ENCODE measurements at places on chromosomes 2 and 18.

DNA sequence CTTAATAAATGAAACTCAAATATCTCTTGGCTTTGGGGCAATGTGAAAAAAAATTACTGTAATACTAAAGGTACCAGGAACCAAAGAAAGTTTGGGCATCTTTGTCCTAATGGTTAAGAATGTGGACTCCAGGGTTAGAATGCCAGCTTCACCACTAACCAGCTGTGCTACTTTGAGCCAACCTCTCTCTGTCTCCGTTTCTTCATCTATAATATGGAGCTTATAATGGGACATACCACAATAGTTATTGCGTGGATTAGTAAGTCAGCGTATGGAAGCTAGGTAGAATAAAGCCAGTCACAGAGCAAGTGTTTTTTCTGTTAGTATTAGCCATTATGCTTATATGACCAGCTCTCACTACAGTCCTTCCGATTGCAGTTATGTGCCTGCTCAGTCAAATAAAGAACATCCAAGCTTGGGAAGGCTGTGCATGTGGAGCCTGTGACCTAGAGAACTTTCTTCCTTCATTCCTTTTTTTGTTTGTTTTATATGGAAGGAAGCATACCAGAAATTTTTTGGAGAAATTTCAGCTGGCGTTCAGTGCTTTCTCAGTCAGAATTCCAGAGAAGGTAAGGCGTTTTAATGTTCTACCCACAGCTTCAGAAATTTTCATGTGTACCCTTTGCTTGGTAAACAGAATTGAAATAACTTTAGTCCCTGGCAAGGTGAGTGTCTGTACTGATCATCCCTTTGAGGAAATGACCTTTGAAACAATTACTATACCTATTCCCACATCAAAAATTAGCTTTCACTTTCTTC is 114.0 kb upstream of the RND3 start:
- DNase-seq, result no peak

DNA sequence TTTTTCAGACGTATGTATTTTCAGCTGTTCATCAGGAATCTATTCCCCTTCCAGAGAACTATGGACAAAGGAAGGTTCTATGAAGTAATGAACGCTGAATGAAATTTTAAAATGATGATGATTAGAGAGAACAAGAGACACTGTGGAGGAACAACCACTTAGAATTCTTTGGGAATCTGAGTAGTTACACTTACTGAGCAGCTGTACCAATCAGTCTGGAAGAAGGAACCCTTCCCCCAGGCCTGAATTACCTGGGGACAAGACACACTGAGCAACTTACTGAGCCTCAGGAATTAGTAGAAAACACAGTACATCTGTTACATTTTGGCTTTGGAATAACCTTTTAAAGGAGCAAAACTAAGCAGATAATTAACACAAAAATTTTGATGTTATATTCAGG is 1.9 kb downstream of the MSTN start:
- DNase-seq, result no peak

GRCh38 chr18:61602836-61603235 is 269.6 kb downstream of the CDH20 start:
- no peak for DNase-seq

- DNase-seq, result no peak
Measured at GRCh38 chr2:136136931-136137330, 19.0 kb upstream of the CXCR4 start.

- DNase-seq, result no peak
Measured at GRCh38 chr2:109123586-109124201, 5.3 kb upstream of the SH3RF3 start.

DNA sequence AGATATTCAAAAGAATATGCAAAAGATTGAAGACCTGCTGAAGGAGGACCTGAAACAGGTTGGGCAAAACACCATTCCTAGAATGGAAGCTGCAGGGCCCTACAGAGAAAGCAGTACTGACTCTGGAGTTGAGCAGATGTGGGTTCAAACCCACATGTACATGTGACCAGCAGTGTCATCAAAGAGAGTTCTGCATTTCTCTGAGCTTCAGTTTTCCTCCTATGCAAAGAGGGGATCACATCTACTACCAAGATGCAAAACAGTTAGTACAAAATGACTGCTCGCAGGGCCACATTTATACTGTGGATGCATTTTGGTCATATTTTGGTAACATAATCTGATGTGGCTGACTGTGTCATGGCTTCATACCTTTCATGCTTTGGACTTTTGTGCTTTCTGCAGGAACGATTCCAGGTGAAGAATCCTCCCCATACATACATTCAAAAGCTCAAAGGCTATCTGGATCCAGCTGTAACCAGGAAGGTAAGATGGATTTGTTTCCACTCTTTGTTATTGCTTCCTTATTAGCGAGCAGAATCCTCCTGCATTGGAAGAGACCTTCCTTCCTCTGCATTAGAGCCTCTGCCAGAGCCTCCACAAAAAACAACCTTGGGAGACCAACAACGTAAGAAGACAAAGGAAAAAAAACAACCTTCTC is 174.8 kb downstream of the PRPF40A start:
- DNase-seq, result no peak

GRCh38 chr2:133431289-133431688 is 137.0 kb downstream of the NCKAP5 start:
- no peak for DNase-seq

- DNase-seq, result no peak
Measured at GRCh38 chr2:235868645-235869044, 299.5 kb downstream of the GBX2 start.

DNA sequence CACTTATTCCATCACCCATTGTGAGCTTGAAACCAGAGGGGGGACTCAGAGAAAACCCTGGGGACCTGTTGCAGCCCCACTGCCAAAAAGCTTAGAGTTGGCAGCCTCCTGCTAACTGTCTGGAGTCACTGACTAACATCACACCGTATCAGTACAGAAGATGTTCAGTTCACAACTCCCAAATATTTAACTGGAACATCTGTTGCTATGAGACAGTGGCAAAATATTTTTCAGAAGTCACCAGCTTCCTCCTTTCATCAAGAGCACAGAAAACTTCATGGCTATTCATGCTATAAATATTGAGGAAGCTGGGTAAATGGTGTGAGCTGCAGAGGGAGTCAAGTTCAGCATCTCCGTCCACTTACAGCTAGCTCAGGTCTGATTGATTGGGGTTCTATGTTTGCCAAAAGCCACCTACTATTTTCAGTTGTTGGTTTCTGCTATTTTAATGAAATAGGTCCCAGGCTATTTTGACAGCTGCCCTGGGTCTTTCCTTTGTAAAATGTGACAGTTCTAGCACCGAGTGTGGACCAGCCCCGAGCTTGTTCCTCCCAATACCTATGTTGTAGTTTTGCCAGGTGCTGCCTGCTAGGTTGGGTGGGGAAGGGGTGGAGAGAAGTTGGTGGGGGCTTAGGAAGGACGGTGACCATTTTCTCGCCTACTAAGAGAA is 9.8 kb downstream of the TUBB6 start:
- DNase-seq, result no peak

- no peak for DNase-seq
Measured at GRCh38 chr2:98548920-98549818, 59.1 kb downstream of the COA5 start.

DNA sequence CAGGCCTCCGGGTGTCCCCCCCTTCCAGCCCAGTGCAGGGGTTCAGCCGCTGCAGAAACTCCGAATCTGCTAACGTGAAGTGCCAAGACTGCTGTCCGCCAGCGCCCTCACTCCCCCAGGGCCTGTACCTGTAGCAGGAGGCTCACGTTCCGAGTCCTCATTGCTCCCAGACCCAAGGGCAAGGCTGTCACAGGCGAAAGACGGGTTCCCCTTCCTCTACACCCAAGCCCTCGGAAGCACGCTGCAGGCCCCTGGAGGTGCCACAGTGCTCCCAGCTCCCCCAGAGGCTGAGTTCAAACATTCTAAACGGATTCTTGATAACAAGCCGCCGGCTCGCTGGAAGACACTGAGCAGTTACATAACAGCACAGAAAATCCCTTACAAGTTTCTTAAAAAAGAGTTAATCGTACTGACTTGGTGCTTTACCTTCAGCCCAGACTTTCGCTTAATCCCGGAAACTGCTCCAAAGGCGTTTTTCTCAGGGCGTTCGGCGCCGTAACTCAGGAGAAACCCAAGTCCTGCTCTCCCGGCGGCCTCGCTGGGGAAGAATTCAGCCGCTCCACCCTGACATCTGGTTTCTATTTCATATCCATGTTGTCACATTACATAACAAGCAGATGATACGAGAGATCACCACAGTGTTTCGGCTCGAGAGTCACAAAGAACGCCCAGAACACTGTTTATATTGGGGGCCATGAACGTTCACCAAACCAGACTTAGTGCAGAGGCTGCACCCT is 92.0 kb downstream of the HDAC4 start:
- peak; percentile 62 for DNase-seq

GRCh38 chr2:159124441-159124911 is 156.0 kb downstream of the TANC1 start:
- no peak for DNase-seq

GRCh38 chr2:22946553-22946952 is 438.4 kb upstream of the KLHL29 start:
- no peak for DNase-seq

GRCh38 chr2:71173096-71173495 is 42.7 kb downstream of the MPHOSPH10 start:
- no peak for DNase-seq

GRCh38 chr2:102063487-102063911 is 71.7 kb downstream of the IL1R2 start:
- DNase-seq, result no peak

GRCh38 chr2:24409700-24410556 is 49.6 kb upstream of the ITSN2 start:
- DNase-seq, result peak; percentile 46

- no peak for DNase-seq
Measured at GRCh38 chr2:227030789-227031188, 133.2 kb downstream of the COL4A4 start.

DNA sequence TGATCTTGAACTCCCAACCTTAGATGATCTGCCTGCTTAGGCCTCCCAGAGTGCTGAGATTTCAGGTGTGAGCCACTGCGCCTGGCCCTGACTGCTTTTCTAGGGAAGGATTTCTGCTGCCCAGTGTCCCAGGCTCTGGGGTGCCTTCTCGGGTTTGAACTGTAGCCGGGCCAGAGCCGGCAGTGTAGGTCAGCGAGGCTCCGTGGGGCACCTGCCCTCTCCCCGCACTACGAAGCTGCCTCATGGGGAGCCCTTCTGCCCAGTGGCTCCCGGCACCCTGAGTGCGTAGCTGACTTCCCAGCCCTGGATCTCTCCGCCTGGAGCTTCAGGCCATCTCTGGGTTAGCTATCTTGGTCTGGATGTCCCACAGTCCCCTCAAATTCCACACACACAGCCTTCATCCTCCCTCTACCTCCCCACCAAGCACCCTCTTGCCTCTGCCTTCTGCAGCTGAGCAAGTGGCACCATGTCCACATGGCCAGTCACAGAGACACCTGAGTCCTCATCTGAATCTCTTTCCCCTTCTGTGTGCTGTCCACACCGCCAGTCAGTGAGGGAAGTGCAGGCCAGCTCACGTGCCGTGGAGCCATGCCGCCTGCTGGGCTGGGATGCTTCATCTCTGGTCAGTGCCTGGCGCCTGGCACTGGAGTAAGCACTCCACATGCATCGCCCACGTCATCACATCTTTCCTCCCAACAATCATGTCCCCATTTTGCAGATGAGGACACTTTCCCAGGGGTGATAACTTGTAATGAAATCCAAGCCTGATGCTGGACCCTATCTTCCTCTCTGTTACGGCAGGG is 69.2 kb downstream of the EDAR start:
- DNase-seq, result no peak

DNA sequence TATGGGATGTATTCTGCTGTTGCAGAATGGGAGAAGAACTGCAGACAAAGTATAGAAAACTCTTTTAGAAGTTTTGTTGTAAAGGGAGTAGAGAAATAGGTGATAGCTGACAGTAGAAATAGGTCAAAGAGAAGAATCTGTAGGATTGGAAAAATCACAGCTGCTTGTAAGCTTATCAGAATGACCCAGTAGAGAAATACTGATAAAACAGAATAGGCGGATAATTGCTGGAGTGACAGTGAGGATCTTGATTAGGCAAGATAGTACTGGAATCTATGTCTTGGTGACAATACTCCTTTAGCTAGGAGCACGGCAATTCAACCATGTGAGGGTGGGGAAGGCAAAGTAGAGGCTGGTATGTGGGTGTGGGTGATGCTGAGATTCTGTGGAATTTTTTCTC is 4.5 kb upstream of the SMAD4 start:
- no peak for DNase-seq

DNA sequence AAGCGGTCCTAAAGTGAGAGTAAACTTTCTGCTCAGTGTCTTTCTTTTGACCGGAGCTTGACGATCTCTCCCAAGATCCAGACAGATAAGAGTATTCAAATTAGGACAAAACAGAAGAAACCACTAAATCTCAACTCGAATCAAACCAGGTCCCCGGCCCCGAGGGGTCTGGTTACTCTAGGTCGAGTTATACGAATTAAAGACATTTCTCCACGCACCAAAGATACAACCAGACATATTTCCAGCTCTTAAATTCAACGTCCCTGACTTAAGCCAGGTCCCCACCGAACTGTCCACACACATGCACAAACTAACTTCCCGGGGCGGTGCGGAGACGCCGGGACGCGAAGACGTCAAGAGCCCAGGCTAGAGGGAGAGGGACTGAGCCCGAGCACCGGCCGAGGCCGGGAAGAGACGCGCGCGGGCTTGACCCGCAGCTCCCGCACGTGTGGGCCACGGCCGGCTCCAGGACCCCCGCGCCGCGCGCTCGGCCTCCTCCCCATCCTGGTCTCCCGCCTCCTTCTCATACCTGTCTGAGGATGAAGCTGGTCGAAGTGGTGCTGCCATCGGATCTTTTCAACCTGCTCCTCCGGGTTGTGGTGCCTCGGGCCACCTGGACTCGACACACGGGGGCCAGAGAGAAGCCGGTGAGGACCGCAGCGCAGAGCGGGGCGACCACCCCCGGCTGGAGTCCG is 896 bp downstream of the CACNB4 start:
- DNase-seq, result no peak

DNA sequence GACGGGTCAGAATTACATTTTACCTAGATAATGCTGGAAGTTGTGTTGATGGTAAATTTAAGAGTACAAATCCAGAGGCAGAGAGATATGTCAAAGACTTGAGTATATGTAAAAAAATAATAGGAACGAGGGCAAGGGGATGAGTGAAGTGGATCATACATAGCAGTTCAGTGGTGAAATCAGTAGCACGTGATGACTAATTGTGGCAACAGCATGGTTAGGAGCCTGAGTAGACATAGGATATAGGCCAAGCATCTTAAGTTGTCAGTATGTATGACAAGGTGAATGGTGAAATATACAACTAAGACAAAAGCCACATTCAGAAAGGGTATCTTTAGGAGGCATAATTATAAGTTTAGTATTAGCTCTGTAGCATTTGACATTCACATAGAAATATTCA is 826.5 kb upstream of the PIK3C3 start:
- DNase-seq, result no peak

GRCh38 chr2:128751746-128752145 is 433.1 kb upstream of the HS6ST1 start:
- DNase-seq, result no peak

- peak; percentile 36 for DNase-seq
Measured at GRCh38 chr2:177604271-177605065, 211.9 kb downstream of the AGPS start.

DNA sequence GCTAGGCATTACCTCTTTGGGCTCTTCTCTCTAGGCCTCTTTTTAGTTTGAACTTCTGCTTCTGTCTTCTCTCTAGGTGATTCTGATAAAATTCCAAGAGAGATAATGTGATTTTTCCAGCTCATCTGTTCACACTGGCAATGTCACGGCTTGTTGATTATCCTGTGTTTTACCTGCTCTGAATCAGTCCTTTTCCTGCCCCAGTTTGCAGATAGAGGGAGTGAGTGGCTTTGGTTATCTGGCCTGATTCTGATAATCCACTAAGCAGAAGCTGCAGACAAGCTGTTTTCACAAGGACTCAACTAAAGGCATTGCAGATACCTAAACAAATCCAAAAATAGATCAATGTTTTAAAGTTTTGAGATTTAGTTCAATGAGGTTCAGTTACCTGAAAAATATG is 111.9 kb downstream of the DCC start:
- DNase-seq, result no peak
